ENCODE measurements at places on chromosomes 13 and 19.
A peak's percentile ranks its signal among the peaks of the same experiment; 100 is the strongest.

DNA sequence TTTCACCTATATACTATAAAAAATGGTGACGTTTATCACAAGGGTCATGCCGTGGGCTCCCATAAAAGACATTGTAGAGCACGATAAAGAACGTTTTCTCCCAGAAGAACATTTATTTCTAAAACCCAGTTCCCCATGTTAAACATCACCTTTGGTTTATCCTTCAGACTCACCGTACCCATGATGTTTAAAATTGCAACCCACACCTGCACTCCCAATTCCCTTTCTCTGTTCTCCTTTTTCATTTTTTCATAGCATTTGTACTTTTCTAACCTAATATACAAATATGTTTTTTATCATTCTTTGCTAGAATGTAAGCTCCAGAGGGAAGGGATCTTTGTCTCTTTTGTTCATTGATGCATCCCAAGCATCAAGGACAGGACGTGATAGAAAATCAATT is 2.0 kb downstream of the RCBTB2 start:
- no peak for DNase-seq

GRCh38 chr13:36163286-36163685 is 32.1 kb upstream of the DCLK1 start:
- DNase-seq = no peak

GRCh38 chr13:60453490-60453889 is 56.5 kb downstream of the TDRD3 start:
- no peak for DNase-seq

- peak; percentile 93 for DNase-seq
These were observed 540 bp upstream of the ZFP36 start for GRCh38 chr19:39405958-39406655.

DNA sequence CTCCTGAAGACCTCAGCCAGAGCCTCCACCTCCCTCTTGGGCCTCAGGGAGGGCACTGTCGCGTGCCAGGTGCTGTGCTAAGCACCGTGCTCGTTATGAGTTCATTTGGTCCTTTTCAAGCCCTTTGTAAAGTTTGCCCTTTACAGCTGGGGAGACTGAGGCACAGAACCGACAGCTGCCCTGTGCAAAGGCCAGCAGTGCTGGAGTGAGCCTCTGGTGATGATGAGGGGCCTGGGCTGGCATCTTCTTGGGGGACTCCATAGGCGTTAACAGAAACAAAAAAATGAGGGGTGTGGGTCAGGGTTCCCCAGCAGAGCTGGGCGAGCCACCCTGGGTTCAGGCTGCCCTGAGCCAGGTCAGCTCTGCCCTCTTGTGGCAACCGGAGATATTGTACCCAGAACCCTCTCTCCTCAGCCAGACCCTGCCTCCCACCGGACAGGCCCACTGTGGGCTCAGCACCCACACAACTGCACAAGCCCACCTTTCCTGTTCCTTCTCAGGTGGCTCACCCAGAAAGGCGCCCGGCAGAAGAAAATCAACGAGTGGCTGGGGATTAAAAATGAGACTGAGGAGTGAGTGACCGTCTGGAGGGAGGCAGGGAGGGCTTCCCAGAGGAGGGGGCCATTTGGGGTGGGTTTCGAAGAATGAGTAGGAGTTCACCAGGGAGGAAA is 5.5 kb upstream of the IFI30 start:
- peak; percentile 84 for DNase-seq

DNA sequence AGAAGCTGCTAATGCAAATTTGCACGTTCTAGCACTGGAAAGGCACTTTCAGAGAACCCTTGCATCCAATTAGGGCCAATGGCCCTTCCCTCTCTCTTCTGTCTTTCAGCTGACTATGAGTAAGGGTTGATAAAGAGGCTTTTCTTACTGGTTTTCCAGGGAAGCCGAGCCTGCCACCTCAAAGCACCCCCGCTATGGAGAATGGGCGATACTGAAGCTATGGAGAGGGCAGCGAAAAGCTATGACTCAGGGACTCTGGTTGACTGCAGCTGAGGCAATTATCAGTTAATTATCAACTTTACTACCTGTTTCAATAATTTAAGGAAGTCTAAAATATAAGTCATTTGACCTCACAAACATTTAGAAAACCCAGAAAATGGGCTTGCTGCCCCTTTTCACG is 115.8 kb downstream of the TRPC4 start:
- no peak for DNase-seq

DNA sequence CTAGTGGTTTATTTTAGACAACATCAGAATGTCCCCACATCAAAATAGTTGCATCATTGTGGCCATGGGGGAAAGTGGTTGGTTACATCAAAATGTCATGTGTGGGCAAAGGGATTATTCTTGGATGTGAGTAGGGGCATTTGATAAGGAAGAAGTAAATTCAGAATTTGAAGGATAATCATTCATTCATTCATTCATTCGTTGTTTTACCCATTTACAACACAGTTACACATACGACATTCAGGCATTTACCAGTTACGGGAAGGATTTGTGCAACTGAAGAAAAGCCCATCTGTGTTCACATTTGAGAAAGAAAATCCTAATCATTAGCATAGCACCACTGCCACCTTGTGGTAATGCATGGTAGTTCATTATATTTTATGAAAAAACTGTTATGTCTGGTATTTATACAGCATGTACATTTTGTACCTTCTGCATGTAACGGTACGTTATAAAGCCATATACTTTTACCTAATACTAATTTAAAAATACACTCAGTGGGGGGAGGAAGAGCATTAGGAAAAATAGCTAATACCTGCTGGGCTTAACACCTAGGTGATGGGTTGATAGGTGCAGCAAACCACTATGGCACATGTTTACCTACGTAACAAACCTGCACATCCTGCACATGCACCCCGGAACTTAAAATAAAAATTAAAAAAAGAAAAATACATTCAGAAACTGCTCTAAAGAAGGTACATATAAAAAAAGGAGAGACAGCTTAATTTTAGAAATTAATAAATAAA is 62.1 kb downstream of the DGKH start:
- no peak for DNase-seq

GRCh38 chr13:47004027-47004426 is 107.2 kb upstream of the HTR2A start:
- DNase-seq = no peak

DNA sequence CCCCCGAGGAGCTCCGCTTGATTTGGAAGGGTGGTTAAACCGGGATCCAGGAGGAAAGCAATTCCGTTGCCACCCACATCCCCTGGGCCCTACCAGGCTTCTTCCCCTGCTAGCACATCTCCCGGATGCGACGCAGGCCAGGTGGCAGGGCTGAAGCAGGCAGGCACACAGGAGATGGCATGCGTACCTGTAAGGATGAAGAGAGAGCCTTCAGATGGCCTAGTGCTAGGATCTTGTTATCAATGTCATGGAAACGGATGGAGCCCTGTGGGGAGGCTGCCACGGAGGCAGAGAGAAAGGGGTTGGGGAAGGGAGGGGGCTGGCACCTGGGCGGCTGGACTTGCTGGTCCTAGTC is 8.5 kb upstream of the SOX1 start:
- DNase-seq = no peak

DNA sequence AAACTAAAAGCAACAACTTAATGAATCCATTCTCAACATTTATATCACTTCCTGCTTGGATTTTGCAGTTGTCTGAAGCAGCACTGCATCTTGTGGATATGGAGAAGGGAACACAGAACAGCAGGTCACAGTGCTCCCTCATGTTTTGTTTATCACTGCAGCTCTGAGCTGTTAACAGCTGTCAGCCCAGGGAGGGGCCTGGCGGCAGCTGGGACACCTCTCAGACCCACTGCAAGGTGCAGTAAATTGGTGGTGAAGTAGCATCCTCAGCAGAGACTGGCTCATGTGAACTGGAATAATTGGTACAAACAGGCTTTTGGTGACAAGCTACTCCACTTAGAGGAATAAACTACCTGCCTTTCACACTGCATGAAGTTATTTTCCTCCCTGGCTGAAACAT is 170.4 kb downstream of the LIG4 start:
- no peak for DNase-seq

GRCh38 chr19:35278578-35279284 is 3.6 kb upstream of the HAMP start:
- no peak for DNase-seq

DNA sequence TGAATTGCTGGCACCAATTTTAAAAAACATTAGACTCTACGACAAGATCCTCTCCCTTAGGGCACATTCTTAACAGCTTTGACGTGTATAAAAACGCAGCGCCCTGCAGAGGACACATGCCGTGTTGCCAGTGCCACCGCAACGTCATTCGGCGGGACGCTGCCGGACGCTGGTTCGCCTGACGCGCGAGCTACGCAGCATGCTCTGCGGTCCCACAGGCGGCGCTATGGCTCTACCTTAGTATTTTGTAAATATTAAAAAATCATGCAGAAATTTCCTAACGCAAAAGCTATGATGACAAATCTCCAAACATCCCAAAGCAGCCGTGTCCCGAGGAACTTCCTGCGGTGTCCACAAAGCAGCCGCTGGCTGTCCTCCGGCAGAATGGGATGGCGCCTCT is 4.2 kb upstream of the ADPRHL1 start:
- no peak for DNase-seq

- peak; percentile 13 for DNase-seq
These were observed 148.9 kb upstream of the VSTM2B start for GRCh38 chr19:29376855-29377354.

- DNase-seq = no peak
These were observed 1086.6 kb downstream of the UQCRFS1 start for GRCh38 chr19:28126135-28126898.

DNA sequence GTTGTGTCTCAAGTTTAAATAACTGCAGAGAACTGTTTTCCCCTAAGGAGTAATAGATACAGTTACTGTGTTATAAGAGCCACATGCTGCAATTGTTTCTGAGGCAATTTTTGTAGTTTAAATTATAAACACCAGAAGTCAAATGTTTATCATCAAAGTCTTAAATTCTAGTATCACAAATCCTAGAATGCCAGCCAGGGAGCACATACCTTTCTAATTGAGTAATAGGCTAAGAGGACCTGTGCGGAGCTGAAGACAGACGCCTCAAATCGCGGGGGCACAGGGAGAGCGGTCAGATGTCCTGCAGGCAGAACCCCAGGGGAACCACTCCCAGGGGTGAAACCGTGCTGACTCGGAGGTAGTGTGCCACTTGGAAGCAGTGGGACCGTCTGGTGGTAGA is 65.2 kb upstream of the TNFRSF19 start:
- DNase-seq = no peak

DNA sequence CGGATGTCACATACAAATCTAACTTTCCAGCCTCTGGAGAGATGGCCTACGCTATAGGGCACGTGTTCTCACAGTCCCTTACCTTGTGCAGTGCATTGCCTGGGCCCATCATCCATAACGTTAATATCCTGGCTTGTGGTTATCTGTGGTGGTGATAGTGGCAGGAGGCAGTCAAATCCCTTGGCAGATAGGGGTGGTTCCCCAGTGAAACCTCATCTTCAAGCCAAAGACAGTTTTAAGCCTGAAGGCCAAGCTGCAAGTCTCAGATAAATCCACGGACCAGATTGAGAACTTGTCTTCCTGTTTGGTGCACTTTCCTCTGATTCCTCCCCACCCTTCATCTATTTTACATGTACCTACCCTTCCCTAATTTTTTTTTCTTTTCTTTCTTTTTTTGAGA is 4.3 kb upstream of the FBXO17 start:
- no peak for DNase-seq

DNA sequence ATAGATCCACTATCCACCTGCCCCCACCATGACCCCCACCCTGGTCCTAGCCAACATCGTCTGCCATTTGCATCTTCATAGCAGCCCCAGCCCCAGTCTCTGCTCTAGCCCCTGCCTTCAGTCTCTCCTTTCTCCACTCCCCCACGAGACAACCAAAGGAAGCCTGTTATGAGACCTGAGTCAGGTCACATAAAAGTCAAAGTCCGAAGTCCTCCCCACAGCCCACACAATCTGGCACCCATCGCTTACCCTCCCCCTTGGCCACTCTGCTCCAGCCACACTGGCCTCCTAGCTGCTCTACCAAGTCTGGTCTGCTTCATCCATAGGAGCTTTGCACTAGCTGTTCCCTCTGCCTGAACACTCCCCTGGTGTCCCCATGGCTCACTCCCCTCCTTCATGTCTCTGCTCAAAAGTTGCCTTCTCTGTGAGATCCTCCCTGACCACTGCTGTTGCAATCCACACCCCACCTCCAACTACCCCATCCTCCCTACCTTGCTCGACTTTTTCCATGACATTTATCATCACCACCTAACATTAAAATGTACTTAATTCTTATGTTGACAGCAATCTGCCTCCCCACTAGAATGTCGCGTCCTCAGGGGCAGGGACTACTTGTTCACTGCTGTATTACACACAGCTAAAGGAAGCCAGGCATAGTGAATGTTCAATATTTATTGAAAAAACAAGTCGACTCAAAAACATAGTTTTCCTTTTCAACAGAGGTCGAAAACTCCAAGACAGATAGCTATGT is 1.2 kb upstream of the PLEKHG2 start:
- no peak for DNase-seq

DNA sequence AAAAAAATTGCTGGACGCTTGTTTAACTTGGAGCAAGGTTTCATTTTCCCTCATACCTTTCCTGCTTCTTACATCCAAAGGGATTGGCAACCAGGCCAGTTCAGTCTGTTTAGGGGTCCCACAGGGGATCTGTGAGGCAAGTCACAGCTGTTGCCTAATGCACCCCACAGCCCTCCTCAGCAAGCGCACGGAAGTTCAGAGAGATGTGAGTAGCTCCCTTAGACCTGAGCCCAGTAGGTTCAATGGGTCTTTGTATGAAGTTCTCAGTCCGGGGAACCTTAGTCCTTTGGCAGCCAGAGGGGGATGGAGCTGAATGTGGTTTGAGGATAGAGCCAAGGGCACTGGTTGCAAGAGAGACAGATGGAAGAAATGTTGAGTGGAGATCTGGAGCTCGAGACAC is 13.0 kb downstream of the SAMD4B start:
- DNase-seq = no peak

GRCh38 chr19:39845933-39846677 is at the start of gene FBL:
Gene FBL, minus strand, starts transcription at chr19:39846379. Its CDS starts 79 bp downstream, at chr19:39846300.
- peak; percentile 99 for DNase-seq

DNA sequence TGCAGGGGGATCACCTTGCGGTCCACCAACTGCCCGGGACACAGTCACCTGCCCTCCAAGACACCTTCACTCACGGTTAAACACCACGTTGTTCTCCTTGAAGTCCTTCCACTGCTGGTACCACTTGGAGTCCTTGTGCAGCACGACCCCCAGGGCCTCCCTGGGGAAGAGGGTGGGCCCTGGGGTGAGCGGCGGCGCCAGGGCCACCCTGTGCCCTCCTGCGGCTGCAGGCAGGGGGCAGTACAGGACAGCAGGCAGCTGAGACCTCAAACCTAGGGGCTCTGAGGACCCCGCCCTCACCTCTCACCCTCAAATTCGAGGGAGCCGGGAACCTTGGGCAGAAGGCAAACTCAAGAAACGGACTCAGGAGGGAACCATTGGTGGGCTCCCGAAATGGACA is 7.5 kb upstream of the CTXN1 start:
- DNase-seq = no peak

DNA sequence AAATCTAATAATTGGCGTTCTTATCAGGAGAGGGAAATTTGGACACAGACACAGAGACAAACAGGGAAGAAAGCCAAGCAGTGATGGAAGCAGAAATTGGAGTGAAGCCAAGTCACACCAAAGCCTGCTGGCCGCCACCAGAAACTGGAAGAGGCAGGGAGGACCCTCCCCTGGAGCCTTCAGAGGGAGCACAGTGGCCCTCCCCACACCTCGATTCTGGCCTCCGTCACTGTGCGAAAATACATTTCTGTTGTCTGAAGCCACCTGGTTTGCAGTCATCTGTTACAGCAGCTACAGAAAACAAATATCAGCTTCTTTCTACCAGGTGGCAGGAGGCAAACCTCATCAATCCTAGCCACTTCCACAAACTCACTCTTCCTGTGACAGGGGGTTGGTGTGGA is 8.3 kb upstream of the TLE6 start:
- DNase-seq = no peak
